ENCODE measurements at places on chromosomes 4 and X. TPM values are rescaled to one million over a fixed set of nuclear protein-coding genes. Genes with fewer than 3 reads are reported as not detected.

GAGE2A gene
- total RNA-seq, result not detected

EGF gene
- 0.43 TPM for total RNA-seq

SLC26A1 gene
- 0.28 TPM for total RNA-seq

ERAS gene
- total RNA-seq, result not detected

MCF2 gene
- not detected for total RNA-seq
